HCT116 (cell line): ENCODE measurements at places on chromosomes 2 and 18. TPM values are rescaled to one million over a fixed set of nuclear protein-coding genes. Genes with fewer than 3 reads are reported as not detected.

- no peak overlapping the region for H3K4me3 ChIP-seq
- no peak overlapping the region for H3K27ac ChIP-seq
- no peaks in the 10 kb centered on the region for H3K4me1 ChIP-seq
- DNase-seq, result no peak
Measured at GRCh38 chr2:133235968-133236367, 332.3 kb downstream of the NCKAP5 start.

The SPRED2 gene
- 62.6 TPM for total RNA-seq

- H3K36me3 ChIP-seq, result no peaks in the 10 kb centered on the region
- peak overlapping the region; percentile 8; the same call in 1 of the 2 replicates for H3K4me3 ChIP-seq
- peak; percentile 57 for DNase-seq
- H3K4me1 ChIP-seq, result peaks cover 54% of the 10 kb centered on the region
Measured at GRCh38 chr2:200377355-200378336, 71.2 kb downstream of the SPATS2L start.

The BMP10 gene
- not detected for total RNA-seq

- no peak for DNase-seq
- no peaks in the 10 kb centered on the region for H3K4me1 ChIP-seq
- H3K36me3 ChIP-seq, result no peaks in the 10 kb centered on the region
- H3K27me3 ChIP-seq, result peaks cover 4% of the 10 kb centered on the region; the same call in 1 of the 2 replicates
- H3K4me3 ChIP-seq, result no peak overlapping the region
Measured at GRCh38 chr2:208488686-208489564, 82.3 kb downstream of the PTH2R start.

DNA sequence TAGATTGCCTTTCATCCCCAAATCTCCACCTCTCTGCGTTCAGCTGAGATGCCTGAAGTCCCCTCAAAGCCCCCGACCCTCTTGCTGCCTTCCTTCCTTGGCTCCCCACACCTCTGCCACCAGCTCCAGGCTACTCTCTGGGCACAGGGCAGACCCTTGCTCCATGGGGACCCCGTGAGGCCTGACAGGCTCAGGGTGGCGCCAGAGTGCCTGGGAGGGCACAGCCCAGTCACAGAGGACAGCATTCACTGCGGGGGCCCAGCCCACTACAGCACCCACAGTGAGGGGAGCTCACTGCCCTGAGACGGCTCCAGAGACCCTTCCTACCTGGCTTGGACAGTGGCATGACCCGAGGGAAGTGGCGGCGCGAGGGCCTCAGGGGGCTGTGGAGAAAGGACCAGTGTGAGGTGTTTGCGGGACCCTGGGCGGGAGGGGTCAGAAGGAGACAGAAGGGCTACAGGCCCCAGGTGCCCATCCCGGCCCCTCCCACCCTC, 51.0 kb downstream of the AQP12A start:
- no peak overlapping the region for H3K4me3 ChIP-seq
- H3K36me3 ChIP-seq, result no peaks in the 10 kb centered on the region
- DNase-seq, result no peak
- H3K27ac ChIP-seq, result no peak overlapping the region
- H3K4me1 ChIP-seq, result peaks cover 26% of the 10 kb centered on the region
- H3K27me3 ChIP-seq, result no peaks in the 10 kb centered on the region

DNA sequence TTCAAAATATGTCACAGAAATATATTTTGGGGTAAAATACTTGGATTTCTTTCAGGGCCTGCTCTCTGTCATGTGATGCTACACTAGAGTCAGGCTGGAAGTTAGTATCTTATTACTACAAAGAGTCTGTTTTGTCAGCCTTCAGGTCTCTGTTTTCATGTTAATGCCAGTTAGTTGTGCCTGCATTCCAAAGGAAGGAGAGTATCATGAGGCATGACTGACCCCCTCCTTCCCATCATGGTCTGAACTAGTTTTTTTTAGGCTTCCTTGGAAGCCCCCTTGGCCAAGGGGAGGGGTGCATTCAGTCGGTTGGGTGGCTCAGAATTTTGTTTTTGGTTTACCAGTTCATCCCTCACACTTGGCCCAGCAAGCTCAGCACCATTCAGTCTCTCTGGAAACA, 318.0 kb downstream of the ALK start:
- DNase-seq, result no peak
- H3K36me3 ChIP-seq, result no peaks in the 10 kb centered on the region
- no peak overlapping the region for H3K4me3 ChIP-seq
- peaks cover 3% of the 10 kb centered on the region; the same call in 1 of the 2 replicates for H3K27me3 ChIP-seq
- H3K4me1 ChIP-seq, result no peaks in the 10 kb centered on the region

The MC4R gene
- not detected for total RNA-seq

- no peak for DNase-seq
- H3K27me3 ChIP-seq, result no peaks in the 10 kb centered on the region
- H3K4me3 ChIP-seq, result no peak overlapping the region
- H3K4me1 ChIP-seq, result no peaks in the 10 kb centered on the region
Measured at GRCh38 chr2:219378163-219378851, 9.4 kb downstream of the DNPEP start.

GRCh38 chr18:24721388-24721787, 261.0 kb downstream of the HRH4 start:
- no peak overlapping the region for H3K27ac ChIP-seq
- no peak overlapping the region for H3K4me3 ChIP-seq
- no peaks in the 10 kb centered on the region for H3K36me3 ChIP-seq

DNA sequence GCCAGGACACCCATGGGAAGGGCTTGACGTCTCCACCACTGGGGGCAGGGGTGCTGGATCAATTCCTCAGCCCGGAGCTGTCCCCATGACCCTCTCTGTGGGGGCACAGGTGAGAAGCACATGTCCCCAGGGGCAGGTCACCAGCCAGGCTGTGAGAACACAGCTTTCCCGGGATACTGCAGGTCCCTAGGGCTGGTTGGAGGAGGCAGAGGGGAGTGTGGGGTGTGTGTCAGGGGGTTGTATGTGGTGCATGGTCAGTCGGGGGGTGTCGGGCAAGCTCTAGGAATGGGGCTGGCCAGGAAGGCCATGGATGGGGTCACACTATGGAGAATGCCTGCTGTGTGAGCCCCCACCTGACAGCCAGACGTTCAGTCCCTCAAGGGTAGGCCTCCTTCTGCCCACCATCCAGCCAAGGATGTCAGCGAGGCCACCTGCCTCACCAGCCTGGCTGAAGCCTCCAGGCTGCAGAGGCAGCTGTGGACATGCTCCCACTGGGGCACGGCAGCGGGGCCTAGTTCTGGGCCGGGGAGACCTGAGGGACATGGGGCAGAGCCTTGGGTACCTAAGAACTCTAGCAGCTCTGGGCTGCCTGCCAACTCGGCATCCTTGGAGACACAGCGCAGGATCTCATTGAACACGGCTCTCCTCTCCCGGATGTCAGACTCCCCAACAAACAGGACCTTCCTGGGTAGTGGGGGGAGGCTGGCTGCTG, 10.3 kb downstream of the HS1BP3 start:
- H3K36me3 ChIP-seq, result peaks cover 3% of the 10 kb centered on the region; the same call in 1 of the 2 replicates
- no peak overlapping the region for H3K27ac ChIP-seq
- no peak for DNase-seq
- no peak overlapping the region for H3K4me3 ChIP-seq

The C2orf78 gene
- total RNA-seq, result 1.5 TPM

DNA sequence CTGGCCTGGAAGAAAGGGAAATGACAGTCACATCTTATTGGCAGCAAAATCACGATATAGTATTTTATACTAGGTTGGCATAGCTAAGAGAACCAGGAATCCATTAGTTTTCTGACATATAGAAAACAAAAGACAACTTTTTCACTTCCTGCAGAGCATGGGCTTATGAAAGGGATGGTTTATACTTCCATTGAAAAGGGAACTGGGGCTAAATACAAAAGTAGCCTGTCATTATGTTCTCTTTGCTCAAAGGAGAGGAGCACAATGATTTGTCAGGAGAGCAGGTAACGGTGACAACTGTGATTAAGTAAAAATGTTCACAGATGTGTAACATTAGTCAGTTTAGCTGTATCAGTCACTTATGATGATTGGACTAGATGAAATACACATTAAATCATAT, 46.4 kb downstream of the SLC25A12 start:
- H3K4me3 ChIP-seq, result no peak overlapping the region
- H3K4me1 ChIP-seq, result no peaks in the 10 kb centered on the region
- H3K27me3 ChIP-seq, result no peaks in the 10 kb centered on the region
- no peak overlapping the region for H3K27ac ChIP-seq
- no peaks in the 10 kb centered on the region for H3K36me3 ChIP-seq

DNA sequence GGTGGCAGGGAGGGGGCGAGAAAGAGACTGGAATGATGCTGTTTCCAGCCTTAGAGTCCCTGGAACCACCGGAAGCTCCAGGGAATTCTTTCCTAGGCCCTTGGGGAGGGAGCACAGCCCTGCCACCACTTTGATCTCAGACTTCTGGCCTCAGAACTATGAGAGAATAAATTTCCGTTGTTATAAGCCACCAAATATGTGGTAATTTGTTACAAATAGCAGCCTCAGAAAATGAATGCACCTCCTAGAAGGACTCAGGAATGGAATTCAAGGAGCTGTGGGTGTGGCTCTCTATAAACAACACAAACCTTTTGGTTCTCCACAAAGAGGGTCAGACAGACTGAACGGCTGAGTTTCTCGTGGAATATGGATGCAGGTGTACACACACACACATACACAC, 144.5 kb downstream of the ACKR3 start:
- no peaks in the 10 kb centered on the region for H3K4me1 ChIP-seq
- H3K36me3 ChIP-seq, result no peaks in the 10 kb centered on the region
- no peak overlapping the region for H3K4me3 ChIP-seq
- DNase-seq, result no peak
- H3K27ac ChIP-seq, result no peak overlapping the region

The FARSB gene
- 50.7 TPM for total RNA-seq

DNA sequence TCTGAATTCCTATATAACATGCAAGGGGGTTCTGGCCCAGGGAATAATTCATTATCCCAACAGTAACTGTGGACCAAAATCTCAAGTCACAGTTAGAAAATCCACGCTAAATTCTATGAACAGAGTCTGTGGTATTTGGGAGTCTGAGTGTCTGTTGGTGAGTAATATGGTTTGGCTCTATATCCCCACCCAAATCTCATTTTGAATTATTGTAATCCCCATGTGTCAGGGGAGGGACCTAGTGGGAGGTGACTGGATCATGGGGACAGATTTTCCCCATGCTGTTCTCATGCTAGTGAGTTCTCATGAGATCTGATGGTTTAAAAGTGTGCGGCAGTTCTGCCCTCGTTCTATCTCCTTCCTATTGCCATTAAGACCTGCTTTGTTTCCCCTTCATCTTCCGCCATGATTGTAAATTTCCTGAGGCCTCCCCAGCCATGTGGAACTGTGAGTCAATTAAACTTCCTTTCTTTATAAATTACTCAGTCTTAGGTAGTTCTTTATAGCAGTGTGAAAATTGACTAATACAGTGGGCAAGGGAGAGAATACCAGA, 68.3 kb downstream of the NBAS start:
- no peak for DNase-seq
- H3K36me3 ChIP-seq, result no peaks in the 10 kb centered on the region
- H3K27ac ChIP-seq, result no peak overlapping the region
- no peak overlapping the region for H3K4me3 ChIP-seq
- no peaks in the 10 kb centered on the region for H3K27me3 ChIP-seq
- H3K4me1 ChIP-seq, result no peaks in the 10 kb centered on the region
